ENCODE measurements at places on chromosomes 2 and 18.

DNA sequence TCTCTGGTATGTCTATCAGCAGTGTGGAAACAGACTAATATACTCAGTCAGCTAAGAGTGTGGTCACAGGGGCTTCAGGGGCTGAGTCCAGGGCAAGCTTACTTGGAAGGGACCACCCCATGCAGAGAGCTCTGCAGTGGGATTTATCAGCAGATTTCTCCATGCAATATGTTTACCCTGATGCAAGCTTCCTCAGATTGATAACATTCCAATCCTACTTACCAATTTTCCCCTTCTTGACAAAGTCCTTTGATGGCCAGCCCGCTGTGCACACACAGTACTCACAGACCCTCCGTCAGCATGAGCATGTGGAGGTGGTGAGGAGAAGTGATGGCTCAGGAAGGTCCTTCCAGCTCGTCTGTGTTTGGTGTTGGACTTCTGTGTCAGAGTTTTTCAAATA lies 51.8 kb downstream of the SH3RF3 start:
- no peak for DNase-seq

- no peak for DNase-seq
Observed at GRCh38 chr18:45764000-45764686, 40.2 kb downstream of the SLC14A1 start.

DNA sequence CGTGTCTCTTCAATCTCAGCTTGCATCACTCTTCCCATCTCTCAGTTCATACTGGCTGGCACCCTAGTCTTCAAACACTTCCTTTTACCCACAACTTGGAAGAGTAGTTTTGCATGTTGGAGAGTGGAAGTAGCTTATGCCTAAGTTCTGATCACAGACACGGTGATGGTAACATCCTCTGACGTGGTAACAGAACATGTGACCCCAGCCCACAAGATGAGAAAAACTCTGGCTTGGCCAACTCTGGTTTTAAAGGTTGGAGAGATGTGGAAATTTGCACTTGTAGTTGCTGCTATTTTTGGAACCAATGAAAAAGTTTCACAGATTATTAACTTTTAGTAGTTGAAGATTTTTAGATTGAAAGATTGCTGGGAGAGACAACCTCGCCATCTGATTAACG lies 155.4 kb upstream of the SLC35G4 start:
- DNase-seq = no peak

- DNase-seq = no peak
Observed at GRCh38 chr18:36595818-36596215, 233.0 kb downstream of the TPGS2 start.

GRCh38 chr2:150806336-150806735 lies 318.9 kb upstream of the RND3 start:
- no peak for DNase-seq

- DNase-seq = no peak
Observed at GRCh38 chr2:38514603-38515154, 88.0 kb downstream of the HNRNPLL start.

GRCh38 chr2:149363958-149364357 lies 33.6 kb downstream of the LYPD6 start:
- DNase-seq = no peak

- DNase-seq = no peak
Observed at GRCh38 chr2:119311371-119311770, 55.3 kb downstream of the C2orf76 start.

DNA sequence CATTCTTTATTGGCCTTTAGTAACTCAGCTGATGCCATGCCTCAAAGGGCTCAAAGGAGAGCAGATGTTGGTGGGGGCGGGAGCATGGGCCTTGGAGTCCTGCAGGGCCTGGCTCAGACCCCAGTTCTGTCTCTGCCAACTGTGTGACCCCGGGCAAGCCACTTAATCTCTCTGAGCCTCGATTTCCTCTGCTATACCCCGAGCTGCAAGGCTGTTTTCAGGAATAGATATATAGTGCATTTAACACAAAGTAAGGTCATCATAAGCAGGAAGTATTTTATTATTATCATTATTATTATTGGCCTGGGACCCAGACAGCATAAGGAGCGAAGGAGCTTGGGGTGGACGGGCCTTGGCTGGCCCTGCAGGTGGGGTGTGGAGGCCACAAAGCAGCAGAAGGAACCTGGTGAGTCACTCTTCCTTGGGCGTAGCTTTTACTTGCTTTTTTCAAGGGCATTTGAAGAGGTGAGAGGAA lies 162.7 kb downstream of the INHBB start:
- no peak for DNase-seq

DNA sequence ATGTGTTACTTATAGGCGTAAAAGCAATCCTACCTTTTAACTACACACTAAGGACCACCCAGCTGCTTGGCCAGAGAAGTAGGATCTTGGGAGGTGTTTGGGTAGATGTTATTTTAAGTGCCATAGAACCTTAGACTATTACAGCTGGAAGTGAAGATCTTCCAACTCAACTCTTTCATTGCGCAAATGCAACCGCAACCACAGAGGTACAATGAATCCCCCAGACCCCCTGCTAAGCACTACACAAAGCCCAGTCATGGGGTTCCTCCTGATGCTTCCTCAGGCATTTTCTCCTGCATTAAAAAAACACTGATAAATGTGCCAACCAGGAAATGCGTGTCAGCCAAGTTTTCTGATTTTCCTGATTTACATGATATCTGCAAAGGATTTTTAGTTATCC lies 246.0 kb downstream of the LRRTM1 start:
- no peak for DNase-seq

DNA sequence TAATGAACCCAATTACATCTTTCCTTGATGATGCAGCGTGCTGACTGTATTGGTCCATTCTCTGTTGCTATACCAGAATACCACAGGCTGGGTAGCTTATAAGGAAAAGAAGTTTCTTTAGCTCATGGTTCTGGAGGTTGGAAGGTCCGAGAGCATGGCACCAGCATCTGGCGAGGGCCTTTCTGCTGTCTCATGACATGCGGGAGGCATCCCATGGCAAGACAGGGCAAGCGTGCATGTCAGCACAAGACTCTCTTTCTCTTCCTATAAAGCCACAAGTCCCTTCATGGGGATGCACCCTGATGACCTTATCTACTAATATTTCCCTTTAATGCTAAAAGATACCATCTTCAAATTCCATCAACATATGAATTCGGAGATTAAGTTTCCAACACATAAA lies 122.8 kb upstream of the FHL2 start:
- no peak for DNase-seq

DNA sequence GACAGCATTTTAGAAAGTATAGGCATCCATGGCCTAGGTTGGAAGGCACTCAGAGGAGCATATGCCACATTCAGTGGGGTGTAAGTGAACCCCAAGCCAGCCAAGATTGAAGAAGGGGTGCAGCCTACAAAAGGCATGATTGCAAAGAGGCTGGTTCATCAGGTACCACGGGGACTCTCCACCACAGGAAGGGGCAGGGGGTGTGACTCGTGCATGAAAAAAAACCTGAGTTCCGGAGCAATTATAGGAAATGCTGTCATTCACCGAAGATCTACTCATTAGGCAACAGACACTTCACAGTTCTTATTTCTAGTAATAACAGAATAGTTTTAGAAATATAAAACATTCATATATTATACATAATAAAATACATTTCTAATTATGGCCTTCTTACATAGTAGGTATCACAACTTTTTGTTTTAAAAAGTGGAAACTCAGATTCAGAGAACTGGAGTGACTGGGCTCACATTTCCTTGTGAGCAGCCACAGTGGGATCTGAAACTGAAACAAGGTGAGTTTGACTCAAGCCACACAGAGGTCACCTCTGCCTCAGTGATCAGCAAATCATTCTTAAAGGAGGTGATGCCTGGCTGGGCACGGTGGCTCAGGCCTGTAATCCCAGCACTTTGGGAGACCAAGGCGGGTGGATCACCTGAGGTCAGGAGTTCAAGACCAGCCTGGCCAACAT lies 188.4 kb upstream of the GYPC start:
- no peak for DNase-seq

DNA sequence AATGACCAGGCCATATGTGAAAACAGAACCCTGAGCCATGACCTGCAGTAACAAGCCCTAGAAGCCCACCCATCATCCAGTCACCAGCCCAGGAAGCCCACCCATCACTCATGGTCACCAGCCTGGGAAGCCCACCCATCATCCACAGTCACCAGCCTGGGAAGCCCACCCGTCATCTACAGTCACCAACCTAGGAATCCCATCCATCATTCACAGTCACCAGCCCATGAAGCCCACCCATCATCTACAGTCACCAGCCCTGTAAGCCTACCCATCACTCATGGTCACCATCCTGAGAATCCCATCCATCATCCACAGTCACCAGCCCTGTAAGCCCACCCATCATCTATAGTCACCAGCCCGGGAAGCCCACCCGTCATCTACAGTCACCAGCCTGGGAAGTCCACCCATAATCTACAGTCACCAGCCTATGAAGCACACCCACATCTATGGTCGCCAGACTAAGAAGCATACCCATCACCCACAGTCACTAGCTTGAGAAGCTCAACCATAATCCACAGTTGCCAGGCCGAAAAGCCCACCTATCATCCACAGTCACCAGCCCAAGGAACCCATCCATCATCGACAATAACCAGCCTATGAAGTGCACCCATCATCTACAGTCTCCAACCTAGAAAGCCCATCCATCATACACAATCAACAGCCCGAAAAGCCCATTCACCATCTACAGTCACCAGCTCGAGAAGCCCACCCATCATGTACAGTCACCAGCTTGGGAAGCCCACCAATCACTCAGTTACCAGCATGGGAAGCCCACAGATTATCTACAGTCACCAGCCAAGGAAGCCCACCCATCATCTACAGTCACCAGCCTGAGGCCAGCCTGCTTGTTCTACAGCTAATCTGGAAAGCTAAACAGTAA lies 91.9 kb downstream of the TWIST2 start:
- DNase-seq = no peak

- no peak for DNase-seq
Observed at GRCh38 chr2:240819858-240820606, at the start of gene KIF1A. Gene KIF1A (minus strand): TSS chr2:240820219. CDS start chr2:240797752, 22,467 bp downstream.

GRCh38 chr2:170764880-170765261 lies 5.3 kb upstream of the ERICH2 start:
- DNase-seq = no peak

DNA sequence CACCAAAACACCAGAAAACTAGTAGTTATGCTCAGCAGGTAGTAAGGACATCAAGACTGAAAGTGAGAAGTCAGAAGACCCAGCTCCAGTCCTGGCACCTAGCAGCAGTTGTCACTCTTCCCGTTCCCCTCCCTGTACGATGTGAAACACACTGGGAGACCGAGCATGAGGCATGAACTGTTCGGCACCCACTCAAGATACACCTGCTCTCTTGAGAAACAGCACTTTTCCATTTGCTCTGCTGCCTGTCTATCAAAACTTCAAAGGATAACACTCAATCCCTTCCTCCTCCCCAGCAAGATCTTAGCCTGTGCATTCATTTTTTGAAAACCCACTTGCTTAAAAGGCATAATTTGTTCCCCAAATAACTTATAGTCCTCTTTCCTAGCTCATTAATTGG lies 123.9 kb downstream of the PLEKHM3 start:
- no peak for DNase-seq

DNA sequence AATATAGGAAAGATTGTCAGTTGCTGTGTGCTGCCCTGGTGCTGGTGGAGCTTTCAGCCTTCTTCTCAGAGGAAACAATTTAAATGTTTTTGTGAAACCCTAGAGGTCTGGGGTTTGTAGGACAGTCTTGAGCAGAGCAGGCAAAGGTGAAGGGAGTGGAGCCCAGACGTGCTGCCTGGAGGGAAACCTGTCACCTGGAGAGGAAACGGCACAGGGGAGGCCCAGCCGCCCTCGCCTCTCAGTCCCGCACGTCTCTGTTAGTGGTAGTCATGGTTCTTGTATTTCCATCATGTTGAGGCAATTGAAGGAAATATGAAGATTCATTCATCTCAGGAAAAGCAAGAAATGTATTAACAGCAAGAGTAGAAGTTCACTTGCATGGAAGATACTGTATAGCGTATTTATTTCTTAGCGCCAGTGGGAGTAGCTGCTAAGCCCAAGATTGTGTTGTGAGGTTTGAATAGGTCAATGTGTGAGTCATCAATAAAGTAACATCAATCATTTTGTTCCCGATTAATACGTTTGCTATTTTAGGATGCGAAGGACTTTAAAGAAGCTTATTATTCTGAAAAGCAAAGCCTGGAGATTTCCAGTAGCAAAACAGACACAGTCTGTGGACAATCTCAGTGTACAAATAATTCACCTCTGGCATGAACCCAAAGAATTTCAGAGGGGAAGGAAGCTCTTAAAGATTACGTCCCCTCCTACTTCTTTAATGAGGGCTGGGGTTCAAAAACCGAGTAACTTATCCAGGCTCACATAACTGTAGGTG lies 70.4 kb downstream of the LRRFIP1 start:
- no peak for DNase-seq

DNA sequence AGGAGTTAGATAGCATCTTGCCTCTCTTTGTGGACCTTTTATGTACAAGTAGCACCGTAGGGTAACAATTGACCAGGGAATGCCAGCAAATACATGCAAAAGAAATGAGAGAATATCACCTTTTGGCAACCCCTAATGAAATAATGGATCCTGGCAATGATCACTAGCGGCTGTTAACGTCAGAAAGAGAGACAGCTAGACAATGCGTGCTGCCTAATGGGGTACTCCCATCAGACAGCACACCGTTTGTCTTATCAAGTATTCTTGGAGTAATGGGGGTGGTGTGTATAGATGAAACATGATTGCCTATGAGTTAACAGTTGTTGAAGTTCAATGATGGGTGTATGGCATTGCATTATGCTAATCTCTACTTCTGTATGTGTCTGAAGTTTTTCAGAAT lies 1.6 kb downstream of the ELAC1 start:
- DNase-seq = no peak

GRCh38 chr2:69122271-69122670 lies 109.3 kb downstream of the ANTXR1 start:
- DNase-seq = no peak

DNA sequence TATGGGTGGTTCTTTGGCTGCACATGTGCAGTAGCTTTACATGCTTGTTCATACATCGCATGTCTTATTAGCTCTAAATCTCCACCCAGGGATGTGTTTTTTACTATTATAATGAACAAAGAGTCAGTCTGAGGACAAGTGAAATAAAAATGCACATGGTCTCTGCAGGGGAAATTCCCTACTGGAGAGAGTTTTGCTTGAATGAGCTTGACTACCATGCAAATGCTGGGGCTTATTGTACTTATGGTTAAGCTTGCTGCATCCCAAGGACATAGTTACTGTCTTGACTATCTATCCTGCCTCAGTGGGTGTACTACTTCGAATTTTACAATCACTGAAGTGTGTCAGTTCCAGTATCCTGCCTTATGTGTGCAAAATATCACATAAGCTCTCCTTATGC lies 362.7 kb downstream of the TDRD15 start:
- no peak for DNase-seq

DNA sequence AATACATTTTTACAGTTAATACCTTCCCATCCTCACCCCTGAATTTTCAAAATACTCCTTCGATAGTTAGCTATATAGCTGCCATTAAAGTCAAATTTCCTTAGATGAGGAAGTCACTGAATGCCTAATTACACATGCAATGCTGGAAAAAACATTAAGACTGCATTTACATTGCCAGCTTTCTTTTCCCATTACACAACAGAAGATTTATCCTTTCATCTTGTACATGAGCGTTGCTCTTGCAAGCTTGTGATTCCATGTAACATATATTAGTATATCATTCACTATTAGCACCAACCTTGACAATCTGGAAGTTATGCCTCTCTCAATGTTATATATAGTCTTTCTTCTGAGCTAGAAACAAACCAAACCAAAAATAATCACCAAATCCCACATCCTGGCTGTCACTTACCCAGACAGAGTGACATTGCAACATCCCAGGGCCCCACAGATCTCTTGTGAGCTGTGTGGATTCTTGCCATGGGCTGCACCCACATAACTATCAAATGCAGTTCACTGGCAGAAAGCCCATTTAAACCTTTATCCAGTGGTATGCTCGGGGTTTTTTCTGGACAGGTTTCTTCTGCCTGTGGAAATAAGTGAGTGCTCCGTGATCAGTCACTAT lies 79.2 kb upstream of the PAPOLG start:
- peak; percentile 70 for DNase-seq

Measured in inflammatory macrophage treated with lipopolysaccharide for 4 hours (primary cell).